ENCODE measurements at places on chromosomes 7 and 10.

- DNase-seq = no peak
Observed at GRCh38 chr7:46317256-46317655, 396.2 kb upstream of the IGFBP3 start.

DNA sequence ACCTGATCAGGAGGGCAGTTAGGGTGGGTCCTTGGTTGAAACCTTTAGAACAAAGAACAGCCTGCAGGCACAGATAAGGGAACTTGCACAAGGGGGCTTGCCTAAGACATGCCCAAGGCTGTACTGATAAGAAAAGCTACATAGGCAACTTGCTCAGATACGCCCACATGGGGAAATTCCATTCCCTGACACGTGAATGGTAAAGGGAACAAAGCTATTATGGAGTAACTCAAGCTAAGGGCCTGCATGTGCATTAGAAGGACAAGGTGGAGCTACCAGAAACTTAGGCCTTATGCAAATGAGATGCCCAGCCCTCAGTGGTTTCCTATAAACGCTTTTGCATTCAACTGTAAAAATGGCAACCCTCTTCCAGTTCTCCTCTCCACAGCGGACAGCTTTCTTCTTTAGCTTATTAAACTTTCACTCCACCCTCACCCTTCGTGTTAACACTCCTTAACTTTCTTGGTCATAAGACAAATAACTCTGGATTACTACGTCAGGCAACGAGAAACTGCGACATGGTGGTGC is 1192.1 kb upstream of the CELF2 start:
- DNase-seq = no peak

DNA sequence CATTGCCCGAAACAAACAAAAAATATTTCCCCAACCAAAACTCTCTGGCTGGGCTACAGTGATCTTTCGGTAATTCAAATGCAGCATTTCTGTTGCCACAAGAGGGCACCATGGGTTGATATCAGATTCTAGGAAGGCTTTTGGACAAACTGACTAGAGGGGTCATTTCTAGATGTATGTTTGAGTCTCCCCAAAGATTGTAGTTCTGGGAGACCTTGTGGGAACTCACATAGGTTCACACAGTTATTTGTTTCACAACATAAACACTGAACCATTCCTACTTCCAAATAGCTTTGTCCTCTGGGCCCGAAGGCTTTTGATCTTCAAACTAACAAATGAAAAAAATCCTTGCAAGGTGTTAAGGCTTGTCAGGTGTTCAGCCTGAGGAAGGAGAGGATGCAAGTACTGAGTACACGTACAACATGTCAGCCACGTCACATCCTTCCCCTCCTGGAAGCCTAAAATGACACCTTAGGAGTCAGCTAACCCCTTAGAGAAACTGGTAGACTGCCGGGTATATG is 37.0 kb upstream of the IL15RA start:
- DNase-seq = no peak

DNA sequence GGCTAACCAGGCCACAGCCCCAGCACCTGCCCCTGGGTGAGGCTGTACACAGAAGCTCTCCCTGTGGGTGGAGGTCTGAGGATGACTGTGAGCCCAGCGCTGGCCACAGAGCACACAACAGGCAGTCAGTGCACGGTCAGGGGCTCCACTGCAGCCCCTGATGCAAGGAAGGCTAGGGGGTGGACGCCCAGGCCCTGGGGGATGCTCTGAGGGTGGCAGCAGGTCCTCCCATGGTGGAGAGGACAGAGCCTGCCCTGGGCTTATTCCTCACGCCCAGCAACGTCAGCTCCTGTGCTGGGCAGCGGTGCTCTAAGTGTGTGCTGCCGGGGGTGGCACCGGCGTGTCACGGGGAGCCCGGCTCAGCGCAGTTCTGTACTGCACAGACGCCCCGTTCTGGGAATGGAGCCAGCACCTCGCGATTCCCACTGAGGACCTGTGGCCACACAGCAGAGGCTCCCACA is 223.2 kb downstream of the MAD1L1 start:
- DNase-seq = no peak

DNA sequence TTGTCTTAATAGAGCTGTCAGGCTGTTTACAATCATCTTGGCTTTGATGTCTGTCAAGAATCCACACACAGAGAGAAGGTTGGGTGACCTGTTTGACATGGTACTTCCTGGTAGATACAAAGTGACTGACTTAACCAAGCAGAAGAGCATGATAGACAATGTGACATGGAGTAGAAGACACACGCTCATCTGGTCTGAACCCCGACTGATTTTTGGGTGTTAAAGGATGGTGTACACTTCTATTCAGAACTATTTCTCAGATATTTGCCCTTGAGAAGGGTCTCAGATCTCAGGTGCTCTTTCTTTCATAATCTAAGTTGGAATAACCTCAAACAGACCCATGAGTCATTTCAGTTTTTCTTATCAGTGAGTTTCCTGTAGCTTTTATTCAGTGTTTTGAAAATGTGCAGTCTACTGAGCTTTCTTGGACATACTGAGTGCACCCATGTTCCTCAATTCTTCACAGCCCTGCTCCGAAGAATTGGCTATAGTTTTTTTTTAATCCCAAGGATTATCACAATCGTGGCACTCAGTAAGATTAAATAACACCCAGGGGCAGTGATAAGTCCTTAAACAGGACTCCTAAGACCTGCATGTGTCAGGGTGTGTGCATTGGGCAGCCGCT is 46.4 kb upstream of the NXPH1 start:
- no peak for DNase-seq

DNA sequence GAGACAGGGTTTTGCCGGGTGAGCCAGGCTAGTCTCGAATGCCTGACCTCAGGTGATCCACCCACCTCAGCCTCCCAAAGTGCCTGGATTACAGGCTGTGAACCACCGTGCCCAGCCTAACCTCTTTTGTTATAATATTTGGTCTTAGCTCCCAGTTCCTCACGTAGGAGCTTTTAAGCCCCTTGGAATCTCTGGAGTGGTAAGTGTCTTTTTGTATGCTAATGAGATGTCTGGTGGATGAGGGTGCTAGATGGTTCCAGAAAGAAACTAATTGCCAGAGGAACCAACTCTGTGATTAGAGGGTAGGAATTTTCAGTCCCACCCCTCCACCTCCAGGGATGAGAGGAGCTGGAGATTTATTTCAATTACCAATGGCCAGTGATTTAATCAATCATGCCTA is 5.3 kb upstream of the ARPC1A start:
- no peak for DNase-seq

DNA sequence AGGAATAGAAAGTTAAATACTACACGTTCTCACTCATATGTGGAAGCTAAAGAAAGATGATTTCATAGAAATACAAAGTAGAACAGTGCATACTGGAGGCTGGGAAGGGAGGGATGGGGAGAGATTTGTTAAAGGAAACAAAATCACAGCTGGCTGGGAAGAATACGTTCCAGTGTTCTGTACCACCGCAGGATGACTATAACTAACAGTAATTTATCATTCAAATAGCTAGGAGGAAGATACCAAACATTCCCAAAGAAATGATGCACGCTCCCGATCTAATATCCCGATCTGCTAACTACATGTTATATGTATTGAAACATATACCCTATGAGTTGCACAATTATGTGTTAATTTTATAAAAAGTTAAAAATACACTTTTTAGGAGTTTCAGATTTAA is 162.3 kb downstream of the ZMYND11 start:
- DNase-seq = no peak

- DNase-seq = no peak
Observed at GRCh38 chr7:128860158-128861073, 2.2 kb upstream of the ATP6V1F start.

DNA sequence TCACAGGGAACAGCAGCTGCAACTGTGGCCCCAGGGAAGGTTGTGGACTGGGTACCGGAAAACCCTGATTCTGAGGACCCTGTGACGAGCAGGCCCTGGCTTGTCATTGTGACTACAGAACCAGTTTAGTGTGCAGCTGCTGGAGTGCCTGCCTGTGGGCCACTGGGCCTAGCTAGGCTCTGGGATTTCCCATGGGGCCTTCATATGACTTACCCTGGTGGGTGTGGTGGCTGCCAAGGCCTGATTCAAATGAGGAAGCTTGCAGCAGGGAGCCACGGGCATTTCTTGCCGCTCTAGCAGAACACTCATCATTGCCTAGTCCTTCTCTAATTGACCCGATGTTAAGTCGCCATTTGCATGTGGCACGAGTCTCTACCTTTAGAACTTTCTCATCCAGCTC is 14.7 kb upstream of the CAMK2G start:
- DNase-seq = no peak

GRCh38 chr10:89563861-89564478 is 28.6 kb upstream of the SLC16A12 start:
- no peak for DNase-seq

DNA sequence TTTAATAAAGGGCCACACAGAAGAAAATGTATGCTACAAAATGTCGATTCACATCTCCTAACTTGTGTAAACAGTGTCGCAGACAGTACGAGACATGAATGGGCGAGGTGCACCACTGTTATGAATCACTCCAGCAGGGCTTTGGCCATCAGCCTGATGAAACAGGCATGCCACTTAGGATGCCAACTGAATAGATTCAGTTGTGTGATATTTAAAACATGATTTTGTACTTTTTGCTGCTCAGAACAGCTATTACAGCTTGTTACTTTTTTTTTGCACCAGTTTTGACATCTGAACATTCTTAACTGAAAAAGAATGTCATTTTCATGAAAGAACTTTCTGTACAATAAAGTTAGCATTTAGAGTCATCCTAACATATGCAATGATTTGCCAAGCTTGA is 138.1 kb downstream of the VTI1A start:
- DNase-seq = no peak

GRCh38 chr10:122052701-122053100 is 63.7 kb downstream of the TACC2 start:
- DNase-seq = no peak

DNA sequence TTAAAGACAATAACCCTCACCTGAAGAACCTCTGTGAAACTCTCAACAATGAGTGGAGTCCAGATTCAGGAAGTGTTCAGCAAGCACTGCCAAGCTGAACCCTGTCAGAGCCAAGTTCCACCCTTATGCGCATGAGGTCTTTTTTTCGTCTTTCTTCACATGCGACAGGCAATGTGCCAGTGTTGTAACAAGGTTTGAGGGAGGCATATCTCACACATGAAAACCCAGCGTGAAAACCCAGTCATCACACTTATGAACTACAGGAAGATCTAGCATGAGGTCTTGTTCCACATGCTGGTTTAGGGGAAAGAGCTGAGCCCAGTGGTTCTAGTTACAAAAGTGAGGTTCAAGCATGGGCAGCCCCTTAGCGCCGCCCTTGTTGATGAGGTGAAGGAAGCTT is 49.7 kb downstream of the RABGEF1 start:
- DNase-seq = no peak

DNA sequence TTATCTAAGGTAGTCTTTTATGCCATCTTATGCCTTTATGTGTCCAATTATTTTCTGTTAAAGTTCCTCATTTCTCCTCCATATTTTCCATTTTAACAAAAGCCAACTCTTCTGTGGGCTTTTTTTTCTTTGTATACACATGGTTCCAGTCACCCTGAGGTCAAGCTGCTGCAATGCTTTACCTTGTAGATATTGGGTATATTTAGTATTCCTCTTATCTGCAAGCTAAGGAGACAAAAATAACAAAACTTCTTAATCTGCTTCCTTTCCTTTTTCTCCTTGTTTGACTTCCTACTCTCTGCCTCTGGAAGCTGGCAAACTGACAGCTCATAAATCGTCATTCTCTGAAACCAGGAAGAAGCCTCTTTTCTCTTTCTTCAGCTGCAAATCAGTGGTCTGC is 885.0 kb upstream of the LRRN3 start:
- DNase-seq = no peak

DNA sequence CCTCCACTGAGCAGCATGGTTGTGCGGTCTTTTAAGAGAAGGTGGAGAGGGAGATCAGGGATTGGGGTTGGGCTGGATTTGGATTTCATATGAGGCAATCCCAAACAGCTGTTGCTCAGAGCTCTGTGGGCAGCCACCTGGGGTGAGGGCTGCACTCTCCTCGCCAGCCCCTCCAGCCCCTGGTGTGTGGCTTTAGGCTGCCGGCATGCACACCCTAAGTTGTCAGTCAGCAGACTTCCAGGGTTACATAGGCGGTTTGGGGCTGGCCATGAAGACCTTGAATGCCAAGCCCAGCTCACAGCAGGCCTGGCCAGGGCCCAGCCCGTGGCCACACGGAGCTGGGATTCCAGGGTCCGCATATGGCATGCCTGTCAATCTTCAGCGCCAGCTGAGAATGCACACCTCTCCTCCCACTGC is 54.8 kb downstream of the ZMIZ1 start:
- no peak for DNase-seq

- no peak for DNase-seq
Observed at GRCh38 chr10:121442086-121442935, 155.9 kb downstream of the FGFR2 start.

- no peak for DNase-seq
Observed at GRCh38 chr7:102239206-102239820, 47.4 kb upstream of the SH2B2 start.

DNA sequence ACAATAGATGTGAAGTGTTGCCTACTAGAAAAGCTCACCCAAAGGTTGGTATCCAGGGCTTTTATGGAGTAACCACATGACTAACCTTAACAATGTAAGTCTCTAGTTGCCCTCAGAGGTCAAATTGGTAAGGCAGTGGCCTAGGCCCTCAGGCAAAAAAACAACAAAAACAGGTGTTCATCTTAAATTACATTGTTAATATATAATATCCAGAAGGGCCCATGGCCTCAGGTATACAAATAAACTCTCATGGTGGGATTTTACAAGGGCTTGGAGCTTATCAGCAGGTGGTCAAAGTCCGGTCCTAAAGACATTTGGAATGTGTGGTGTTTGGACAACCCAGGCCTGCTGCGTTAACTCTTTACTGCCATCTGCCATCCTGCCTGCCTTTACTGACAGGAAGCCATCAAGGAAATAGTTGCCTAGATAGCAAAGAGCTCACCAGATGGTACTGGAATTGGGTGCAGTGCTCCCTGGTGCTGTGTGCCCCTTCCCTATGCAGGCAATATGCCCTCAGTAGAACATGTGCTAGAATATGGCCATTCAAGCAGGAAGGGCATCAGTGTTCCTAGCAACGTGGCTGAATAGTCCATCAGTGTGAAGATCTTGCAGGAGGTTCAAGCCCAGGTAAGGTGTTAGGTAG is 36.2 kb downstream of the TOMM7 start:
- DNase-seq = no peak

- no peak for DNase-seq
Observed at GRCh38 chr10:10848488-10849111, 169.1 kb upstream of the CELF2 start.

DNA sequence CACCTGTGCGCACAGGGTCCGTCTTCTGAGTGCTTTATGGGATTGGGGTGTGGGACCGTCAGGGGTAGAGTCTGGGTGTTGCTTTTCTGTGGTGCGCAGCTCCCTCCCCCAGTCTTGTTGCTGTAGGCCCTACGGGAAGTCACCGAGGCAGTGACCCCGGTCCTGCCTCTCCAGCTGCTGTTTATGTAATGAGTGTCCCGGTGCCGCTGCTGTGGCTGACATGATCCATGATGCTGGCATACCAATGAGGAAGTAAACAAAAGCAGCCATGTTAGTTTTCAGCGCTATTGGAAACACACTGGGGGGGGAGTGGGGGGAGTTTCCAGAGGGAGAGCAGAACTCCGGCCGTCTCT is 1.1 kb downstream of the TRIM8 start:
- no peak for DNase-seq

GRCh38 chr7:150953061-150953997 is 24.8 kb downstream of the KCNH2 start:
- DNase-seq = no peak

- DNase-seq = no peak
Observed at GRCh38 chr10:351770-352334, 216.6 kb downstream of the ZMYND11 start.

GRCh38 chr10:112967200-112967599 is 17.2 kb downstream of the TCF7L2 start:
- no peak for DNase-seq

- DNase-seq = no peak
Observed at GRCh38 chr10:132351611-132352010, 19.6 kb downstream of the LRRC27 start.

All from stimulated activated CD4-positive, alpha-beta T cell treated with anti-CD3 and anti-CD28 coated beads, Interleukin-12 subunit alpha, Interleukin-12 subunit beta, amount 100 ng/mL, for 24 hours (primary cell).